ELR (cell line): ENCODE measurements at places on chromosomes 12 and 14.

- no peak for DNase-seq
These were observed 55.8 kb upstream of the LRIG3 start for GRCh38 chr12:58976146-58976545.

GRCh38 chr14:29712601-29713000 lies 215.0 kb downstream of the PRKD1 start:
- no peak for DNase-seq

DNA sequence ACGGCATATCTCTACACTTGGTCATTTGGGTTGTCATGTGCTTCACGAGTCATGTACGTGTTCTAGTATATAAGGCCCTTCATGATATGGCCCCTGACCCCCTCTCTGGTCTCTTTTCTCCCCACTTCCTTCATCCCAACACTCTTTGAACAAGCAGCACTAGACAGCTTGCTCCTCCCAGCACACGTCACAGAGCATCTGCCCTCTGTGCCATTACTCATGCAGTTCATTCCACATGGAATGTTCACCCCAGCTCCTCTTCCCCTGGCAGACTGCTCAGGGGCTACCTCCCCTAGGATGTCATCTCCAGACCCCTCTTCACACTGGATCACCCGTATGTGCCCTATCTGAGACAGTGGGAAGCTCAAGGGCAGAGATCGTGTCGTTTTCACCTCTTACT lies 14.1 kb upstream of the LRP1-AS start:
- peak; percentile 48 for DNase-seq

DNA sequence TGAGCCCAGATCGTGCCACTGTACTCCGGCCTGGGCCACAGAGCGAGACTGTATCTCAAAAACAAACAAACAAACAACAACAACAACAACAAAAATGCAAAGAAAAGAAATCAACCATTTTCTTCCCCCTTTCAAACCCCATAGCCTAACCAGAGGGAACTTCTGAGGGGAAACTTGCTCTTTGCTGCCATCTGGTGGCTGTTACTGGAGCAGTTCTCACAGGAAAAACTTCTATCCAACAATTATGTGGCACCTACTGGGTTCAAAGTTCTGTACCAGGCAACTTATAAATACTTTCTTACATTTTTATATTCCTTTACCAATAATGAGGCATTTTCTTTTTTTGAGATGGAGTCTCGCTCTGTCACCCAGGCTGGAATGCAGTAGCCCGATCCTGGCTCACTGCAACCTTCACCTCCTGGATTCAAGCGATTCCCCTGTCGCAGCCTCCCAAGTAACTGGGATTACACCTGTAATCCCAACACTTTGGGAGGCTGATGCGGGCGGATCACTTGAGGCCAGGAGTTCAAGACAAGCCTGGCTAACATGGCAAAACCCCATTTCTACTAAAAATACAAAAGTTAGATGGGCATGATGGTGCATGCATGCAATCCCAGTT lies 50.9 kb upstream of the BICDL1 start:
- peak; percentile 61 for DNase-seq
